ENCODE measurements at places on chromosomes 11 and 22. TPM values are rescaled to one million over a fixed set of nuclear protein-coding genes. Genes with fewer than 3 reads are reported as not detected.

The POU2AF2 gene
- polyA plus RNA-seq, result not detected

The OR5P2 gene
- not detected for polyA plus RNA-seq

The DHCR7 gene
- polyA plus RNA-seq, result 142 TPM

The LDHAL6A gene
- not detected for polyA plus RNA-seq

The SCGB2A2 gene
- not detected for polyA plus RNA-seq

The APOL4 gene
- polyA plus RNA-seq, result not detected

The FZD4 gene
- polyA plus RNA-seq, result 0.13 TPM

The OR4C6 gene
- polyA plus RNA-seq, result not detected

The OR52A1 gene
- polyA plus RNA-seq, result not detected

DNA sequence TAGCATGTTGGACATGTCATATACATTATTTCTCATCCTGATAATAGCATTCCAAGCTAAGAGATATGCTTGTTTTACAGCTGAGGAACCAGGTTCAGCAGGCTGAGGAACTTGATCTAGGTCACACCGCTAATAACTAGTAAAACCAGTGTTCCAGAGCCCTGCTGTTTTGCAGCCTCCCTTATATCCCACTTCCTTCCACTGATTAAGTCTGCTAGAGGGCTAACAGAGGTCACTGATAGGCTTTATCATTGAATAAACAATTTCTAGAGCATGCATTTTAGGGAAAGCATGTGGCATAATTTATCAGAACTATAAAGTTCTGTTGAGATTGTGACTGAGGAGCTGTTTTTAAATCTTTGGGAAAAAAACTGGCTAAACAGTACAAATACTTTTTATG lies 54.0 kb downstream of the UVRAG start:
- no peak for DNase-seq

GRCh38 chr11:68362801-68363379 lies 50.5 kb downstream of the LRP5 start:
- DNase-seq, result no peak

- peak; percentile 65 for DNase-seq
These were observed 220.8 kb upstream of the SNX19 start for GRCh38 chr11:131137046-131137445.

DNA sequence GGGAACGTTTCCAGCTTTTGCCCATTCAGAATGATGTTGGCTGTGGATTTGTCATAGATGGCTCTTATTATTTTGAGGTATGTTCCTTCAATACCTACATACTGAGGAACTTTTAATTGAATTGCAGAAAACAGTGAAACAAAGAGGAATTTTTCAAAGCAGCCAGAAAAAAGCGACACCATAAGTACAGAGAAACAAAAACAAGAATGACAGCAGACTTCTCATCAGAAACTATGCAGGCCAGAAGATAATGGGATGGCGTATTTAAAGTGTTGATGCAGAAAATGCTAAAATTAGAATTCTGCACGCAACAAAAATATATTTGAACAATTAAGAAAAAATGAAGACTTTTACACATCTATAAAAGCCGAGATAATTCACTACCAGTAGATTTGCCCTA lies 95.4 kb upstream of the TIMP3 start:
- DNase-seq, result no peak

- no peak for DNase-seq
These were observed 34.3 kb upstream of the CFAP300 start for GRCh38 chr11:102012946-102013345.

DNA sequence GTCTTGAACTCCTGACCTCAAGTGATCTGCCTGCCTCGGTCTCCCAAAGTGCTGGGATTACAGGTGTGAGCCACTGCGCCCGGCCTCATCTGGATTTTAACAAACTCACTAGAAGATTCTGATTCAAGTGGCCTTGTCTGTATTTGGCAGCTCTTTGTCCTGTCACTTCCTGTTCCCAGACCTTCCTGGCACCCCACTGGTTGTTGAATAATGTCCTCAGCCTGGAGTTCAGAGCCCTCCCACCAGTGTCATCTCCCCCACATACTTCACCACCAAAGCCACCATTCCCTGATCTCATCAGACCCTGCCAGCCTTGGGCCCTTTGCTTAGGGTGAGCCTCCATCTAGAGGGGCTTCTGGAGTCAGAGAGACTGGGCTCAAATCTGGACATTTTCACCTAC lies 3.3 kb downstream of the PELI3 start:
- DNase-seq, result no peak

DNA sequence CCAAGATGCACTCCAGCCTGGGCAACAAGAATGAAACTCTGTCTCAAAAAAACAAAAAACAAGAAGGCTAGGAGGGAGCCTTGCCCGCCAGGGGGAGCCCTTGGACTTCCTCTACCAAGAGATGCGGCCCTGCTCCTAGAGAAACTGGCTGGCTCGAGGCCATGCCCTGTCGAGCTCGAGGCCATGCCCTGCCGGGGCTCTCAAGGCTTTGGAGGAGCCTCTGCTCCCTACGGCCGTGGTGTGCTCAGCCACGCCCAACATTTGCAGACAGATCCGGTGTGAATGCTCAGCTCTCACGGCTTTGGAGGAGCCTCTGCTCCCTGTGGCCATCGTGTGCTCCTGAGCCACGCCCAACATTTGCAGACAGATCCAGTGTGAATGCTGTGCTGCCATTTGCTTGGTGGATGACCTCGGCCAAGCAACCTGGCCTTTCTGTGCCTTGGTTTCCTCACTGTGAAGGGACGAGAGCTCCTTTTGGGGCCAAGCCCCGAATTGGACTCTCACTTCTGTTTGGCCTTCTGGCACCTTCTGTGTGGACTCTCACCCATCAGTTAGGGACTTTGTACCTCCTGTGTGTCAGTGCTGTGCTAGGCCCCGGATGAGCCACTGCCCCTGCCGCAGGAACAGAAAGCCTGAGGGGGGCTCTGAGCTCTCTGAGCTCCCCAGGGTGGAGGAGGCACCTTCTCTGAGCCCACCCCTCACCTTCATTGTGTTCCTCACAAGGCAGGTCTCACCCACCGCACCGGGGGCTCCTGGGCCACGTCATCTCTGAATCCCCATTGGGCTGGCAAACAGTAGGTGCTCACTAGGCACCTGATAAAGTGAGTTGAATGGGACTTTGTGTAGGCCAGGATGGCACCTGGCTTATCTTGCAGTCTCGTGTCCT lies 14.1 kb downstream of the C11orf24 start:
- DNase-seq, result peak; percentile 68

DNA sequence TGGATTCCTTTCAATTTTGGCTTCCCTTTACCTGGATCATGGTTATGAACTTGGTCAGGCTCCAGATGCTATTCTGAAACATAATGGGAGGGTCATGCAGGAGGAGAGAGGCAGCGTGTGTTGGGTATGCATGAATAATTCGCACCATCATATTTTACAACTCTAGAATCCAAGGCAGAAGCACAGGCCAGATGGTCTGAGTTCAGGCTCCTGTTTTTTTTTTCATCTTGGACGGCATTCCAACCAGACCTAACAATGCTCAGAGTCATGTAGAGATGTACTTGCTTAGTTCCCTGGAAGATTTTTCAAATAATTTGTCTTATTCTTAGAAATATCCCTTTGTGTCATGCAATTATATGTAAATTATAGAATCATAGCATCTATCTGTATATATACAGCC lies 393.5 kb downstream of the JRKL start:
- DNase-seq, result no peak

- DNase-seq, result no peak
These were observed 58.2 kb downstream of the SERGEF start for GRCh38 chr11:17954395-17955252.

DNA sequence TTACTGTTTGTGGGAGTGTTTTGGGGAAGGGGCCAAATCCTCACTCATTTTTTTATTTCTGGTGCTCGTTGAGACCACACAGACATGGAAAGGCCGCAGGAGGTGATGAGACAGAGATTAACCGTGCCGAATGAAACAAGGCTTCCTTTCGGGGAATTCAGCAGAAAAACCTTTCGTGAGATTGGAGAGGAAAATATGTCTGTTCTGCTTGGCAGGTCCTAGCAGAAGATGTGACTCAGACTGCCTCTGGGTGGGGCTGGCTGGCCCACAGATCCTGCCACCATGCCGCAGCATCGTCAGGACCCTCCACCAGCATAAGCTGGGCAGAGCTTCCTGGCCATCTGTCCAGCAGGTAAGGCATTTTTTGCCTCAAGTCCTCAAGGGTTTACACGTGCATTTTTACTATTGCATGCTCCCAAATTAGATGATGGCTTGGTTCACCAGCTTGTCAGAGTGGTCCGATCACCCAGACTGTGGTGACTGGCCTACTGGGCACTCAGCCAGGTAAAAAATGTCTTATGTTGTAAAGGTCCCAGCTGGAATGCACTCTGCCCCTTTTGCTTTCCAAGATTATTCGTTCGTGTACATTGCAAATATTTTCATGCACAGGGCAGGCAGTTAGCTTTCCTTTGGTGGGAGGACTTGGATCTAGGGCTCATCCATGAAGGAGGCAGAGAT lies 1.5 kb downstream of the DDB2 start:
- peak; percentile 78 for DNase-seq

DNA sequence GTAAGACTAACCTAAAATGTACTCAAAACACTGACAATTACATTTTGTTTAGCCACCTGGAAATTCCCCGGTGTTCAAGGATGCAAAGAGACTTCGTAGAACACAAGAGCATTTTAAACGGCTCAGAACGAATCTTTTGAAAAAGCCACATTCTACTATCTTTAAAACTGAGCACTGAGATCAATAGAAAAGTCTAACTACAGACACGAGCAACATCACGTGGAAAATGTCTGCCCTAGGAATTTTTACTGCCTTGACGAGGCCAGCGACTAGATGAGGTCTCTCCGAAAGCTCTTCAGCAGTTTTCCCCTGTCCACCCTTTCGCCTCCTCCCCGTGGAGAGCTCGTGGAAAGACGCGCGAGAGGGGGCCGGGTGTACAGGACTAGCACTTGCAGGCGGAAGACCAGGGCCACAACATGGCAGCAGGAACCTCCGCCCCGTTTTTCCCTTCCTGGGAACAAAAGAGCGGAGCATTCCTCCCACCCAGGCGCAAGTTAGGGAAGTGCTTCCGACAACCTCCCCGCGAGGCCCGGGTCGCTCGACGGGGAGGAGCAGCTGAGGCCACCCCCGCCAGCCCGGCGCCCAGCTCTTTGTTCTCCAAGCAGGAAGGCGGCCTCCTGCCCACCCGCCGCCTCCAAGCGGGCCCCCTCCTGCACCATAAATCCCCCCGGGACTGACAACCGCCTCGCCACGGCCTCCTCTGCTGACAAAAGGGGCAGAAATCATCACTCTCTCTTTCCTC lies 1.1 kb downstream of the EIF4G2 start:
- no peak for DNase-seq

DNA sequence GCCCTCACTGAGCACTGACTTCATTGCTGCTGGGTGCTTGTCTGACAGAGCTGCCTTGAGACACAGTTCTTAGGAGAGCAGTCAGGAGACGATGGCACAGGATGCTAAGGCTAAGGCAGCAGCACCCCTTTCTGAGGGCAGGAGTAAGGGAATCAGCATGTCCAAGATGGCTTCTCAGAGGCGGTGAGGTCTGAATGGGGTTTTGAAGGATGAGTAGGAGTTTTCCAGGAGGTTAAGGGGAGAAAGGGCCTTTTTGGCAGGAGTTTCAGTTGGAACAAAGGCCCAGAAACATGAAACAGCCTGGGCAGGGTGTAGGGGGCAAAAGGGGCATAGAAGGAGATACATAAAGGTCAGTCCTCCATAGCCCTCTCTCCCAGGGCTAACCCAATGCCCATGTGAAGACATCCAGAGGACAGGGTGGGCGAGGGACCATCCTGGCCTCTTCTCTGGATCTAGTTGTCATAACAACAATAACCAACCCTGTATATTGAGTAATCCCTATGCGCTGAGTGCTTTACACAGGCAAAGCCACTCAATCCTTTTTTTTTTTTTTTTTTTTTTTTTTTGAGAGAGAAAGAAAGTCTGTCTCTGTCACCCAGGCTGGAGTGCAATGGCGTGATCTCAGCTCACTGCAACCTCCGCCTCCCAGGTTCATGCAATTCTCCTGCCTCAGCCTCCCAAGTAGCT lies 19.0 kb downstream of the CYTH4 start:
- no peak for DNase-seq

GRCh38 chr11:32012049-32012448 lies 78.8 kb upstream of the RCN1 start:
- DNase-seq, result no peak

- DNase-seq, result no peak
These were observed 5.2 kb downstream of the TRAPPC4 start for GRCh38 chr11:119023741-119024140.

DNA sequence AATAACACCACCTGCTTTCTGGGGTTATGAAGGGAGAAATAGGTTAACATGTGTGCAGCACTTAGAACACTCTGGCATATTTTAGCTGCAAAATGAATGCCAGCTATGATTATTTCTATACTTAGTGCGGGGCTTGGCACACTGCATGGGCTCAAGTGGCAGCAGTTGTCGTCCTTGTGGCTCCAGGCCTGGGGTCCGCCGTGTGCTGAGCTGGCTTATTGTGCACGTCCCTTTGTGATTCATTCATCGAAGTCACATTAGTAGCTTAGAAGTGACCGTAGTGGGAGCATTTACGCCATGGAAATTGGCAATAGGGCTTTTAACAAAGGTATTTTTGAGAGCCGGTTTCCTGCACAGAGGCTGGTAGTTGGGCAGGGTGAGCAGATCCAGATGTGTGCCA lies 4.2 kb downstream of the RASD2 start:
- no peak for DNase-seq

DNA sequence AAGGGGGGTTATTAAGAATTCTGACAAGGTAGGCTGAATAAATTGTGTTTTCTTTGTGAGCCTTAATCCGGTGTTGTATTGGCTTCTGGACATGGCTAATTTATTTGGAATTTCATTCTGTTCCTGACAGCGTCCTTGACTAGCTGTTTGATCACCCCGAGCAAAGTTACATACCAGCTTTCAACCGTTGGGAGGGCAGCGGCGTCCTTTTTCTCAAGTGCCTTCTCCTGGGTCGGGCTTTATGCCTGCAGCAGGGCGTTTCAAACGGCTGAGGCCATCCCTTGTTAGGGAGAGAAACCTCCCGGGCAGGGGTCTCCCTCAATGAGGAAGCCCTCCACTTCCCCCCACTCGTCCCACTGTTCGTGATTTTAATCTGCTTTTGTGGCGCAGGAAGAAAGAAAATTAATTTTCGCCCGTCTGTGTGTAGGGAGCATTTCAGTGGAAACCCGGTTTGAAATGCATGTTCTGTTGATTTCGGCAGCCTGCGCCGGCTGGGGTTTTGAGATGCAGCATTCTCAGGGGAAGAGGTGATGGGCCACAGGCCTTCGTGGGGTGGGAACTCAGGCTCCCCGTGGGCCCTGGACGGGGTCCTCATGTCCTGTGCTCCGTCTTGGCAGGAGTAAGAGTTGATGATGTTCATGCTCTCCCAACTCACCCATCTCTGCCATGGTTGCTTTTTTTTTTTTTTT lies 2.9 kb upstream of the SMIM38 start:
- no peak for DNase-seq

DNA sequence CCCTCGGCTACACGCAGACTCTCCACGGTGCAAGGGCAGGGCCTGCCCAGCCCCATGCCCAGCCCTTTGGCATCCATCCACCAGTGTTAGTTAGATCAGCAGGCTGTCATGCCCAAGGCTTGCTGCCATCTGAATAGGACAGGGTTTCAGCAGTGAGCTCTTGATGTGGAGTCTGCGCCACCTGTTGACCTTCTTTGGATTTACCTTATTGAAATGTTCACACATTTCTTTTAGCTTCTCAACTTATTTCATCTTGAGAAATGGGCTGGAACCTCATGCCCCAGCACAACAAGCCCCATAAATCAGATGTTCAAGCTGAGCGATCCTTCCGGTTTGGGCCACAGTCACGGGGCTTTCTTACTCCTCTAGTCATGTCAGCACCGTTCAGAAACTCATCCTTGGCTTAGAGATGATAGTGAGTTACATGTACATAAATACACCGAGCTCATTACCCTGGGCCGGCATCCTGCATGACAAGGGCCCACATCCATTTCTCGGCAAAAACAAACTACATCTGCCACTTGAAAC lies 61.7 kb downstream of the PARVB start:
- DNase-seq, result peak; percentile 78

GRCh38 chr11:22730319-22730718 lies 63.9 kb downstream of the GAS2 start:
- peak; percentile 11 for DNase-seq
